ENCODE measurements at places on chromosomes 12 and 14. TPM values are rescaled to one million over a fixed set of nuclear protein-coding genes. Genes with fewer than 3 reads are reported as not detected.

TMEM30B gene
- total RNA-seq, result 0.51 TPM

KRT1 gene
- not detected for total RNA-seq

HCAR1 gene
- total RNA-seq, result 1.5 TPM

ALDH6A1 gene
- 38.6 TPM for total RNA-seq

RFX4 gene
- total RNA-seq, result not detected

ATL1 gene
- total RNA-seq, result 16.2 TPM

PRH2 gene
- not detected for total RNA-seq

TAS2R31 gene
- 2.6 TPM for total RNA-seq

EMP1 gene
- 53.5 TPM for total RNA-seq

SLC4A8 gene
- total RNA-seq, result 3.3 TPM

MYO1H gene
- not detected for total RNA-seq

GON7 gene
- total RNA-seq, result 11.3 TPM

CIT gene
- 25.4 TPM for total RNA-seq

DHRS2 gene
- not detected for total RNA-seq

CDKL1 gene
- 14.1 TPM for total RNA-seq

IL23A gene
- not detected for total RNA-seq

ACSS3 gene
- 32.9 TPM for total RNA-seq

ASCL1 gene
- not detected for total RNA-seq

RNASE7 gene
- not detected for total RNA-seq

OSGEP gene
- total RNA-seq, result 29.5 TPM

SMCO2 gene
- 0.26 TPM for total RNA-seq

TEAD4 gene
- 7.4 TPM for total RNA-seq

GZMB gene
- not detected for total RNA-seq

RIPK3 gene
- 0.33 TPM for total RNA-seq

Data from fibroblast of lung (primary cell).